ENCODE measurements at places on chromosomes 2 and 18. TPM values are rescaled to one million over a fixed set of nuclear protein-coding genes. Genes with fewer than 3 reads are reported as not detected.

Gene CNGA3
- total RNA-seq: 9.7 TPM

Gene GAL3ST2
- total RNA-seq: 0.71 TPM

Gene MERTK
- total RNA-seq: 12.6 TPM

Gene ANXA4
- 31.9 TPM for total RNA-seq

Gene TAF1B
- 46.5 TPM for total RNA-seq
